ENCODE measurements at places on chromosomes 13 and 19. TPM values are rescaled to one million over a fixed set of nuclear protein-coding genes. Genes with fewer than 3 reads are reported as not detected.

The BST2 gene
- 10.4 TPM for total RNA-seq

The TPTE2 gene
- not detected for total RNA-seq

The TMC4 gene
- total RNA-seq, result 166 TPM

The DIAPH3 gene
- total RNA-seq, result 11.4 TPM

The POU2F2 gene
- 4.6 TPM for total RNA-seq

GRCh38 chr13:81393721-81394120, 1052.8 kb upstream of the SPRY2 start:
- DNase-seq, result no peak
- H3K4me3 ChIP-seq, result no peak overlapping the region
- no peak overlapping the region for H3K27ac ChIP-seq
- no peaks in the 10 kb centered on the region for H3K36me3 ChIP-seq

GRCh38 chr13:23813635-23814034, 75.6 kb downstream of the MIPEP start:
- no peak overlapping the region for H3K4me3 ChIP-seq
- no peak overlapping the region for H3K27ac ChIP-seq
- no peaks in the 10 kb centered on the region for H3K36me3 ChIP-seq
- no peaks in the 10 kb centered on the region for H3K27me3 ChIP-seq
- no peaks in the 10 kb centered on the region for H3K4me1 ChIP-seq

DNA sequence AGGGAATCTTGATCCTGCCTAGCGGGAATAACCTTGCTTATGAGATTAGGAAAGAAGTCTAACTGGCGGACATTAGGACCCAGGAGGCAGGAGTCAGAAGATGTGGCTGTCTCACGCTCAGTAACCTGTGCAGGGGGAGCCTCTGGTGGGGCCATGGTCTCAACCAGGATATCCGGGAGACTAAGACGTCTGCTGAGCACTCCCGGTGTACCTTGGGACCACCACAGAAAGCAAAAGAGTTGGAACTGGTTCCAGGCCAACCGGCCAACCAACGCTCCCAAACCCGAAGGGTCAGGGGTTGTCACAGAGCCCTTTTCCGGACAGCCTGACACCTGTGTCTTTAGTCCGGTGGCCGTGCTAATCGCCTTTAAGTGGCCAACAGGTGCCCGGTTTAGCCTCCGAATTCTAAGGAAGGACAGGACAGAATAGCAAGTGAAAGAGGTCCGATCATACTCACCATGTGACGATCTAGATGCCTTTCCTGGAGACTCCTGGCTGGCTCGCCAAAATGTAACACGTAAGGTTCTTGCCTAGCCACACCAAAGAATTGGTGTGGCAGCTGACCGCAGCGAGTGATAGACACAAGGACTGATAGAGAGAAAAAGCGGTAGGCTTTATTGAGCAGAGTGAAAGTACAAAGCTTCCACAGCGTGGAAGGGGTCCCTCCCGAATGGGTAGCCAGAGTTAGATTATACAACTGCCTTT, 103.9 kb upstream of the DIAPH3 start:
- peaks cover 10% of the 10 kb centered on the region for H3K27me3 ChIP-seq
- no peak overlapping the region for H3K27ac ChIP-seq
- H3K4me1 ChIP-seq, result no peaks in the 10 kb centered on the region
- DNase-seq, result no peak
- no peak overlapping the region for H3K4me3 ChIP-seq

- peaks cover 12% of the 10 kb centered on the region for H3K27me3 ChIP-seq
- H3K27ac ChIP-seq, result no peak overlapping the region
- H3K4me1 ChIP-seq, result peaks cover 8% of the 10 kb centered on the region
- H3K36me3 ChIP-seq, result no peaks in the 10 kb centered on the region
- no peak overlapping the region for H3K4me3 ChIP-seq
These were observed 17.3 kb upstream of the TRPC4 start for GRCh38 chr13:37886879-37887278.

- no peak overlapping the region for H3K4me3 ChIP-seq
- H3K27me3 ChIP-seq, result no peaks in the 10 kb centered on the region
- H3K4me1 ChIP-seq, result no peaks in the 10 kb centered on the region
- no peak overlapping the region for H3K27ac ChIP-seq
- DNase-seq, result no peak
These were observed 109.2 kb downstream of the OLFM4 start for GRCh38 chr13:53137779-53138178.

DNA sequence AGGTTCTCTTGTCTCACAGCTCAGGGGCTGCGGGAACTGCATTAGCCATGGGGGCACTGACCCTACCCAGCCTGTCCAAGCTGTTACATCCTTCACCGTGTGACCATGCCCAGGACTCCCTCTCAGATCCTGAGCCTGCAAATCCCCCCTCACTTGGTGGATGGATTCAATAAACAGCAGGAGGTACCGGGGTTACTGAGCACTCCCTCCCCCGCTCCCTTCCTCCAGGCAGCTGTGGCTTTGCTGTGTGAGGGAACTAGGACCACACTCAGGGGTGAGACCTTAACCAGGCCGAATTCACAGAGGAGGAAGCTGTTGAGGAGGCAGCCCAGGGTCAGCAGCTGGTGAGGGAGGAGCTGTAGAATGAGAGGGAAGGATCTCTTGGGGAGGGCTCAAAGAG, 27.0 kb upstream of the CEACAM1 start:
- H3K4me3 ChIP-seq, result no peak overlapping the region
- no peak for DNase-seq
- H3K4me1 ChIP-seq, result peaks cover 7% of the 10 kb centered on the region
- no peak overlapping the region for H3K27ac ChIP-seq

GRCh38 chr13:39406688-39407087, 196.3 kb downstream of the LHFPL6 start:
- no peaks in the 10 kb centered on the region for H3K36me3 ChIP-seq
- no peak overlapping the region for H3K27ac ChIP-seq
- H3K27me3 ChIP-seq, result no peaks in the 10 kb centered on the region
- H3K4me3 ChIP-seq, result no peak overlapping the region
- no peaks in the 10 kb centered on the region for H3K4me1 ChIP-seq

- no peak for DNase-seq
- no peak overlapping the region for H3K4me3 ChIP-seq
- H3K4me1 ChIP-seq, result no peaks in the 10 kb centered on the region
- H3K27me3 ChIP-seq, result no peaks in the 10 kb centered on the region
These were observed 15.1 kb downstream of the ZNF175 start for GRCh38 chr19:51586103-51586728.

DNA sequence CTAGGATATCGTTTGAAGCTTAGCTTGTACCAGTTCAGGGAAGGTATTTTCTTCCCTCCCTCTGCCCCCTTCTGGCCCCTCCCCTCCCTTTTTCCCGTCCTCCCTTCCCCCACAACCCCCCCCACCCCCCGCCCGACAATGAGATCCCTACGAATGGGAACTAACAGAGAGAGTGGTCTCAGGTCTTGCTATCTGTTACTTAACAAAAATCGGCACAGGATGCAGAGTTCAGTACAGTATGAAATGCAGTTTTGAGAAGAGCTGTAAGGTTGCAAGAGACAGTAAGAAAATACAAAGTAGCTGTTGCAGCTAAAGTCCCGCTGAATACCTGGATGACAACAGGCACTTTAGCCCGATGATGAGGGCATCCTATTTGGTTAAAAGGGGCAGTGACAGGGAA, 3.1 kb upstream of the DACH1 start:
- H3K36me3 ChIP-seq, result peaks cover 19% of the 10 kb centered on the region
- no peak overlapping the region for H3K27ac ChIP-seq
- no peak overlapping the region for H3K4me3 ChIP-seq
- no peak for DNase-seq
- H3K4me1 ChIP-seq, result no peaks in the 10 kb centered on the region
- H3K27me3 ChIP-seq, result no peaks in the 10 kb centered on the region
